ENCODE measurements at places on chromosomes 6 and 20.

DNA sequence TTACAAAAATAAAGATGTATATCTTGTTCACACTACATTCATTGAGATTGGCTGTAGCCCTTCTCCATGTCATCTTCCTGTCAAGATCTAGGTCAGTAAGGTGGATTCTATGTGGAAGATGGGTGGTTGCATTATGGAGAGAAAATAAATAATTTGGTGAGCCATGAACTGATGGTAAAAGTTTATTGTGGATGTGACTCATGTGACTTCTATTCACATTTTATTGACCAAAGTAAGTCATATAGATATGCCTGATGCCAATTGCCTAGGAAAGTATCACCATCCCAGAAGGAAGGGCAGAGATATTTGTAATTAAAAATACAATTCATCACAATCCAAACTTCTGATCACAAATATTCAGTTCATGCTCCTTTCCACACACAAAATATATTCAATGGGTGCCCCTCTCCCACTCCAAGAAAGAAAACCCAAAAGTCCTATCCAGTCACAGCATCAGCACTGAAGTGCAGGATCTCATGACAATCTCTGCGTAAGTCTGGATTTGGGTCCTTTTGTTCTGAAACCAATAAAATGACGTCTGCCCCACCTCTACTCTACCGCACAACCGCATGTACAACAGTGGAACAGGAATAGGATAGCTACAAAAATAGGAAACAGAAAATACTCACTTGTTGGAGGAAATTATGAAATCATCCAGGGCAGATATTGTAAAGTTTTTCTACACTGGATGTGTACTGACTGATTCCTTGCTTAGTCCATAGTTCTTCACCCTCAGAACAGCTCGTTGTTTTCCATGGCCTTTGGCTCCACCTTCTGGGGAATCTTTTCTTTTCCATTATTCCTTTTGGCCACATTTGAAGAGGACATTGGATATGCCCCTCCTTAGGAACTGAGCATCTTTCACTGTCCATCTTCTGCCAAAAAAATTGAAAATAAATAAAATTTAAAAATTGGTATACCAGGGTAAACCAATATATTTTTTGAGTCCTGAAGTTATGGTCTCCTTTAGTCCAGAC, 16.1 kb upstream of the SLC17A3 start:
- DNase-seq = peak; percentile 14

GRCh38 chr20:36298061-36298460, 8.1 kb upstream of the DLGAP4 start:
- DNase-seq = no peak

- DNase-seq = no peak
Measured at GRCh38 chr6:116106146-116106545, 5.5 kb downstream of the NT5DC1 start.

- no peak for DNase-seq
Measured at GRCh38 chr6:42255050-42255449, 37.4 kb upstream of the MRPS10 start.

DNA sequence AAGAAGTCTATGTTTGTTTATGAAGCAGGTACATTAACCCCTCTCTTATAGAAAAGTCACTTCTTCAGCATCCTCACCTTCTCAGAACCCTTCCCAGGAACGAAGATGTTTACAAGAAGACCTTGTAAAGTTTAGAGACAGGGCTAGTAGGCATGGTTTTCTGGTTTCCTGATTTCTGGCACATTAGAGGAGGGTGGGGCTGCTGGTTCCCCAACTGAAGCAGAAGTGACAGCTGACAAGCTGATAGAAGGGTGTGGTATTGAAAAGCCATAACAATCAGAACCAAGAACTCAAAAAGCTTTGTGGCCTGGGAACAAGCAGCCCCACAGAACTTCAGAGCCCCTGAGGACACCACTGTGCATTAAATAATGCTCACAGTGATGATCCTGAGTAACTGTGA, 91.2 kb downstream of the RTN4IP1 start:
- DNase-seq = no peak

Measured in GM12865 (cell line).